Glutamatergic neuron (in vitro differentiated cells): ENCODE measurements at places on chromosomes 11 and 22. TPM values are rescaled to one million over a fixed set of nuclear protein-coding genes. Genes with fewer than 3 reads are reported as not detected.

The CFAP300 gene
- total RNA-seq = 1.4 TPM

The TSGA10IP gene
- total RNA-seq = not detected

The PLCB3 gene
- total RNA-seq = 36.2 TPM

The OR10A6 gene
- total RNA-seq = not detected

The SEC14L6 gene
- total RNA-seq = not detected

The FIBIN gene
- total RNA-seq = 0.22 TPM

The GGT5 gene
- total RNA-seq = 10.7 TPM

The ACER3 gene
- total RNA-seq = 25.7 TPM

The XNDC1N gene
- 7.6 TPM for total RNA-seq

The SGSM1 gene
- 1.2 TPM for total RNA-seq

The DEUP1 gene
- not detected for total RNA-seq

The NCAM1 gene
- total RNA-seq = 819 TPM

DNA sequence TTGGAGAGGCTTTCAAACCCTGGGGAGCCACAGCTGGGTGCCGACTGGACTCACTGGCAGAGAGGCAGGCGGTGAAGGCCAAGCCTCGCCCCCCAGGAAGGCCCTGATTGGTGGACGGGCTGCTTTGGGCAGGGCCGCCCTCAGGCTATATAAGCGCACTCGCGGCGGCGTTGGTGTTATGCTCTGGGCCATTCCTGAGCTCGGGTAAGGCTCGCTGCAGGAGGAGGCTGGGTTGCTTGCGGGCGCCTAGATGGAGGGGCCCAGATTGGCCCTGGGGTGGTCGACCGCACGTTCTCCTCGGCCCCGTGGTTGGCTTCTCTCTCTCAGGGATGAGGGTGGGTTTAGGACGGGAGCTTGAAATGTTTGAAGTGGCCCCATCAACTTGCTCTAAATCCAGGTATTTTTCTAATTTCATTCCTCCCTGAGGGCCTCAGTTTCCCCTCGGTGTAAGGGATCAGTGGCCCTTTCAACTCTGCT, at the start of gene SPDYC:
Gene SPDYC, plus strand, starts transcription at position 176 of the 477 bp plus-strand sequence. CDS start 1,125 bp downstream, outside the sequence.
- no peak for DNase-seq

GRCh38 chr11:60959431-60959830, 7.5 kb upstream of the SLC15A3 start:
- no peak for DNase-seq

DNA sequence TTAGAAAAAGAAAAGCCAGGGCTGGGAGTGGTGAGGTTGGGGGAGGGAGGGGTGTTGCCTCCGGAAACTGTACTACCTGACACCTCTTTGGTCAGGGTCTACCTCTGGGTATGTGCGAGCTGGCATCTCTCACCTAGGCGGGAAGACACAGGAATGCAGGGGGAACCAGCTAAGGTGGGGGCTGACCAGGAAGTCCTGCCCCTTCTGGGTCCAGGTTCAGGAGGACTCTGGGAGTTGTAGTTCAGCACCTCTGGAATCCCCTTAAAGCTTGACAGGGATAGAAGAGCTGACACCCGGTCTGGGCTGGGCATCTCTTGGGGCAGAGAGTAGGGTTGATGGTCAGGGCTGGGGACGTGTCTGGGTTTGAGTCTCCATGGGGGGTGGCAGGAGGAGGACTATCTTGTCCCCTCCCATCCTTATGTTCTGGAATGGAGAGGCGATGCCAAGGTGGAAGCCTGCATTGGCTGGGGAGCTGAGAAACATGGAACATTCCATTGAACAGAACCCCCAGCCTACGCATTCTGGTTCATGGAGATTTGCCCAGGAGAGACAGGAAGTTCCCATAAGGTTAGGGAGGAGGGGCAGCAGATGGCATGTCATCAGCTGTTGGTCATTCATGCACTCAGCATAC, 2.1 kb upstream of the KIAA1671 start:
- no peak for DNase-seq

DNA sequence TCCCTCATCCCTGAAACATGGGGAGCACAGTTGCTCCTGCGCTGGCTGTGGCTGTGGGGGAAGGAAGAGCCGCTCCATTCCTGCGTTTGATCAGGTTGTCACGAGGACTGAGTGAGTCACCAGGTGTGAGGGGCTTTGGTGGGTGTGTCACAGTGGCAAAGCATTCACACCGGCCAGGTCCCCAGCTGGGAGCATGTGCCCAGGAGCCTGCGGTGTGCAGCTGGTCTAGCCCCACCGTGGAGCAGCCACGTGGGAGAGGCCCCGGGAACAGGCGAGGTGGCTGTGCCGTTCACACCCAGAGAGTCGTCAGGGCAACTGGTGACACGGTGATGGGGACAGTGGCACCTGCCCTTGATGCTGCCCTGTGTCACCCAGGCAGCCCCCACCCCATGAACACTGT, 47.6 kb upstream of the PPARA start:
- DNase-seq = no peak

DNA sequence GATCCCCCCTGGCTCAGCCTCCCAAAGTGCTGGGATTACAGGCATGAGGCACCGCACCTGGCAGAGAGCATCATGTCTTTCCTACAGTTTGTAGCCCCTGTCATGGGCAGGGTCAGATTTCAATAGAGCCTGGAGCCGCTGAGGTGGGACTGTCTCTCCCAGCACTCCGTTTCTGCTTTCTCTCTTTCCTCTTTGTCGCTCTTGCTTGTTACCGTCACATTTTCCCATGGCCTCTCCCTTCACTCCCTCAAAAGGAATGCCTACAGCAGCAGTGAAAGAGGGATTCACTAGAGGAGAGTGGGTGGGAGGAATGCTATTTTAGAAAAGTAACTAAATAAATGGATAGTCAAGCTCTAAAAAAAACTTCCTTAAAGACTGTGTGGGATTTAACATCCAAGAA, 136.7 kb upstream of the TTC12 start:
- DNase-seq = no peak

DNA sequence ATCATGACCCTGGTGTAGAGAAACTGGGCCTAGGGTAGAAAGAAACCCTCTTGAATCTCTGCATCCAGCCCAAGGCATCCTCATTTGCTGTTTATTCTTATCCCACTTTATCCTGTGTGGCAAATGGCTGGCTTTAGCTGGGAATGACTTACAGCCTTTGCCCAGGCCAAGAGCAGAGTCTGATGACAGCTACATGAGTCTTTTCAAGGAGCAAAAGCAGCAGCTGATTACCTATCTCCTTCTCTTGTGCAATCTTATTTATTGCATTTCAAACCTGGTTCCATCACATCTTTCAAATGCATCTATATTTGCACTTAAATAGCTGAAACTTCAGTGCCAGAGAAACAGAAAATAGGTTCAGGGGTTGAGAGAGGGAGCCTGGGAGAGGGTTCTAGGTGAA, 26.1 kb downstream of the SYT13 start:
- no peak for DNase-seq

DNA sequence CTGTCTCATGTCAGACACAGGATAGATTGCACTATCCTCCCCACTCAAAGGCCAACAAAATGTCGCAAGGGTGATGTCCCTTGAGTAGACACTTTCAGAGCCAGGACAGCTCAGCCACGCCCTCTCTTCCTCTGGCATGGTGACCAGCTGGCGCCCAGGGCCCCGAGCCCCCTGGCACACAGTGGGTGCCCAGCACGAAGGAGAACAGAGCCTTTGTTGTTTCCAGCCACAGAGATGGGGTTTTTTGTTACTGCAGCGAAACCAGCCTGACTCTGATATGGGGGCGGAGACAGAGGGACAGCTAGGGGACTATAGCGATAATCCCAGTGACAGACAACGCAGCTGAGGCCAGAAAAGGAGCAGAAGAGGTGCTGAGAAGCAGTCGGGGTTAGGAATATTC, 23.3 kb upstream of the CCND1 start:
- no peak for DNase-seq

DNA sequence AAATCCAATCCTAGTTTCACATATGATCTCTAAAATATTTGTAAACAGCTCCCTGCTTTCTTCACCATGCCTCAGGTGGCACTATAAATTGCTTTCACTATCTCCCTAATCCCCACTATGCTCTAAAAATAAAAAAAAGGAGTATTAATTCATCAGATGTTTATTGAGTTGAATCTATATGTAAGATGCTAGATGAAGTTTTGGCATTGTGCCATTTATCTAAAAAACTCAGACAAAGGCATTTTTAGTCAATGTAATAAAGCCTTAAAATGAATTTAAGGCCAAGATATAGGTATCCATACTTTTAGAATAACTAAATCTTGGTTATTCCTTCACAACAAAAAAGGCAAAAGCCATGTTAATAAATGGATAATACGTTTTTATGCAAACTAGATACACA, 373.9 kb downstream of the ETS1 start:
- DNase-seq = no peak

- DNase-seq = peak; percentile 84
Observed at GRCh38 chr11:114774599-114775361, 96.5 kb downstream of the NXPE2 start.

DNA sequence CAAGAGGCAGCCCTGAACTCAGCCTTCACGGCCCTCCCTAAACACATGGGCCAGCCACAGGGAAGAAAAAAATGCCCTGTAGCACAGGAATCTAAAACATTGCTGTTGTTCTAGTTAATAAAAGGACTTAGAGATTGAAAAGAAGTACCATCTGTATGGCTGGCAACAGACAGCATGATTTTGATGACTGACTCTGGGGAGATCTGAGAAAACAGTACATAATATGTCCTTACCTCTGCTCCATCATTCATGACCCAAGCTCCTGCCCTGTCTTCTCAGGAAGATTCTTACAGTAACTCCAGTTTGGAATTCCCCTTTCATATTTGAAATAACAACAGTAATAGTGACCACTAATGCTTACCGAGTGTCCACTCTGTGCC, 244.2 kb downstream of the ETS1 start:
- DNase-seq = no peak

GRCh38 chr11:15318814-15319213, 204.1 kb downstream of the INSC start:
- DNase-seq = no peak

DNA sequence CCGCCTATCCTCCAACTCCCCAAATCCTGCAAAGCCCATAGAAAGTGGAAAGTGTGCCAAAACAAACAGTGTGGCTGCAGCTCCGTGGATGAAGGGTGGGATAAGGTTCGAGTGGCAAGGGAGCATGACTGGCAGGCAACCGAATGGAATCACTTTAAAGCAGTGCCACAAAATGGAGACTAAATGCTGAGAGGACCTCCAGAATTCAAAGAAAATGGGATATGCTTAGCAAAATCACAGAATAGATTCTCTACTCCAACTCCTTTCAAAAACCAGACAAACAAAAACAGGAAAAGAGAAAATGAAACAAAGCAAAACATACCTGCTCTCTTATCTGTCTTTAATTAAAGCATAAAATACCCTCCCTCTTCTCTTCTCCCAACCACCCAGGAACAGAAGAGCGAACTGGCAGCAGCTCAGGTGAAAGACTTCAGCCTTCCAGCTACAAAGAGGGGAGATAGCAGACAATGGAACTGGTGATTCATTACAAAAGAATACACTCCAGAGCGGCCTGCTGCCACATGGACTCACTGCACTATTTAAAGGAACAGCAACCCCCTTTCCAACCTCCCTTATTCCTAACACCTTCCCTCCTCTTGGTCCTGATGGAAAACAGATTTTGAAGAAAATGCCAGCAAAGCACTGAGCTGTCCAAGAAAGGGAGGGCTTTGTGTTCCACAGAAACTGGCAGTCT, 118.5 kb downstream of the APOL5 start:
- no peak for DNase-seq

DNA sequence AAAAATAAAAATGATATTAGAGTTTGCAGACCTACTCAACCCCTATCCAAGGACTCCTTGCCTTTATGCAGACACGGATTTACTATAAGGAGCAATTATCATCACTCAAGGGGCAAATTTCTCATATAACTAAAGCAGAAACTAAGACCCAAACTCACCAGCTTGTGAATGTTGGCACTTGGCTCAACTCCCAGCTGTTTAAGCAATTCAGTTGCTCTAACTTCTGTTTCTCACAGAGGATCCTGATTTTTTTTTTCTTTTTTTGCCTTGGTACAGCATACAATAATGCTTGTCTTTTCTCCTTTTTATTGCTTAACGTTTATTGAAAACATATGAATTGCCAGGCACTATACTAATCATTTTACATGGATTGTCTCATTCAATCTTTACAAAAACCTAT, 9.6 kb upstream of the CBLIF start:
- DNase-seq = no peak

GRCh38 chr11:64477675-64478074, 113.3 kb upstream of the SLC22A12 start:
- DNase-seq = no peak

- no peak for DNase-seq
Observed at GRCh38 chr11:26278354-26278753, 53.6 kb upstream of the ANO3 start.

GRCh38 chr22:39292031-39292462, 27.4 kb downstream of the RPL3 start:
- no peak for DNase-seq

DNA sequence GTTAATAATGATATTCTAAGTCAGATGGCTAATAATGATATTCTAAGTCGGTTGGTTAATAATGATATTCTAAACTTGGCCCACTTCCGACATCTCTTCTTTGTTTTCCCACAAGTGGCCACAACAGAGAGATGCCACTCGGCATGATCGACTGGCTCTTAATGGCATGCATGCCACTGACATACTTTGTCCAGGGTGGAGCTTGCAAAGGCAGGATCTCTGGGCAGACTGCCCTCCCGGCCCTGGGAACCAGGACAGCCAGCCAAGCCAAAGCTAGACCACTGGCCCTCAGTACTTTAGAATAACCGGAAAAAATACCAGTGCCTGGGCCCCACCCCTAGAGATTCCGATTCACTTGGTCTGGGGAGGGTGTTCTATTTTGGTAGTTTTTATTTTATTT, 78.1 kb downstream of the KIAA1671 start:
- DNase-seq = no peak

DNA sequence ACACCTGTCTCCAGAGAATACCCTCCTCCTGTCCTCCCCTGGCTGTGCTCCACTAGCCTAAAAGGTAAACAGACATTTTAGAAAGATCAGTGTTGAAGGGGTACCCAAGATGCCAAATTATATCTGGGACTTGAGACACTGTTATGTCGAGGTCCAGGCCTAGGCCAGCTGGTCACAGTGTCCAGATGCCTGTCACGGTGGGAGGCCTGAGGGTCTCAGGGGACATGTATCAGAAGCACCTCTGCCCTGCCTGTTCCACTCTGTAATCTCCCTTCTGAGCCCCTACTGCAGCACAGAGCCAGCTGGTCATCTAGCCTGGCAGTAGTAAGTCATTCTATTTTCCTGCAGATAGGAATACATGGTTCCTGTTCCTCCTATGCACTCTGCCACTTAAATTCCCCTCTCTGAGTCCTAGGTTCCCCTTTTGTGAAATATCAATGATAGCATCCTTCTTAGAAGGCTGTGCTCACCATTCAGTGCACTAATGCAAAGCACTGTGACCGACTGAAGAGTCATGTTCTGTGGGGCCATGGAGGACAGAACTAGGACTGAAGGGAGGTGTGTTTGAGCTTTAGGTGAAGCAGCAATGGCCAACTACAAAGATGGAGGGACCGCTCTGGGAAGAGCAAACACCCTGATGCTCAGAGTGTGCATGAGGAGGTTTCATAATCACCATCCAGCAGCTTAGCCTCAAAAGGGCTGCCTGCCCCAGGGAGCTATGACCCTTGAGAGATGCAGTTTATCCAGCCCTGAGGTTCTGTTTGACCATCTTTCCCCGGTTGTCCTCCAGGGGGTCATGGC, 44.8 kb upstream of the TUB start:
- DNase-seq = no peak
